Stimulated activated CD4-positive, alpha-beta T cell treated with anti-CD3 and anti-CD28 coated beads, Interleukin-4, amount 100 ng/mL, for 48 hours (primary cell): ENCODE measurements at places on chromosomes 1 and 21.

DNA sequence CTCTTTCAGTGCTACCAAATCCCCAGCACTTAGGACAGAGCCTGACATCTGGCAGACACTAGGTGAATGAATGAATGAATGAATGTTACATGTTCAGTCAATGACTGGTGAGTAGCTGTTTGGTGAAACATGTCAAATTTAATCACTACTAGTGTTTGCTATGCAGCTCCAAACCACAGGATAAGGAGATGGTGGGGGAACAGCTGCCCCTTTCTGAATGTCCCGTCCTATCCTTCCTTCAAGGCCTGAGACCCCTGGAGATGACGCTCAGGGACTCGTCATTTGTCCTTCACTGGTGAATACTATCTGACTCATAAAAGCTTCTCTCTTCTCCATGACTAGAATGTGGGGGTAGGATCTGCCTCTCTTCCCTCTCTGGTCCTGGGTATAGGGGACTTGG, 175.4 kb downstream of the HIVEP3 start:
- DNase-seq, result no peak

DNA sequence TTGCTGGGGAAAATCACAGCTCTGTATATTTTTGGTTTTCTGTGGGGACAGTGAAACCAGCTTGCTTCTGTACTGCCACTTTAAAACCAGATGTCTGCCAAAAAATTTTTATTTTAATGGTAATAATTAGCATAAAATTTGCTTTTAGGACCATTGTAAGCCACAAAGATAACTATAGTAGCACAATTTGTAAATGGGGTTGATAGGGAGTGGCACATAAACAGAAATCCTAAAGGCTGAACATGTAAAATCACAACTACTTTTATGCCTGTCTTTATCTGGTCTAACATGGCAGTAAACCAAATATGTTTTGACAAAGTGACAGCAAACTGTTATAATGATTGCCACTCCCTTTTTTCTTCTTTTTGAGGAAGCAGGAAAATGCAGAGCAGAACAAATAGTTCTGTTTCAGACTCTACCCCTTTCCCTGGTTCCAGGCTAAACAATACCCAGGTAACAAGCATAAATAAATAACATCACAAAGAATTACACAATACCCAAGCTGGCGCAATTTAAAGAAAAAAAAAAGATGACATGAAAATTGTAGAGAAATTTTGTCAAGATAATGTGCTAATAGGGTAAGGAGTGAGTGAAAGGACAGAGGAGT, 24.0 kb upstream of the CCDC181 start:
- DNase-seq, result no peak

- DNase-seq, result no peak
These were observed 659.3 kb downstream of the USP25 start for GRCh38 chr21:16388911-16389560.

GRCh38 chr1:236018885-236019453, 45.9 kb downstream of the NID1 start:
- DNase-seq, result no peak

- DNase-seq, result no peak
These were observed 50.3 kb upstream of the TARBP1 start for GRCh38 chr1:234529095-234529949.

DNA sequence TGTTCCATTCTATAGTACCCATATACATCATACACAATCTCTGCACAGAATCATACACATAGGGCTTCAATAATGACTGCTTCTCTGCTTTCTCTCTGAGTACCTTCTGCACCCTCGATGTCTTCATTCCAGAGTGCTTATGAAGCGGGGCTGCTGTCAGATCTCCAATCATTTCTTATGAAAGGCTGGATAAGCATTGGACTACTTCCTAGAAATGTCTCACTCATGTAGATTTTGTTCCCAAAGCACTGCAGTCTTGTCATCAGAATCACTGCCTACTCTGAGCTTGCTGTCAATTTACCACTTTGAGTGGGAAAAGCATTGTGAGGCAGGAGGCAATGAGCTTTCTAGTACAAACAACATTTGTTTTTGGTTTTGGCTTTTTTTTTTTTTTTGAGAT, 179.0 kb downstream of the SLC35F3 start:
- no peak for DNase-seq

GRCh38 chr1:241542199-241542907, 10.2 kb downstream of the KMO start:
- DNase-seq, result no peak

- DNase-seq, result no peak
These were observed 68.3 kb upstream of the NFIA start for GRCh38 chr1:61013946-61014667.
